ENCODE measurements at places on chromosomes 1 and 21.
A peak's percentile ranks its signal among the peaks of the same experiment; 100 is the strongest.

DNA sequence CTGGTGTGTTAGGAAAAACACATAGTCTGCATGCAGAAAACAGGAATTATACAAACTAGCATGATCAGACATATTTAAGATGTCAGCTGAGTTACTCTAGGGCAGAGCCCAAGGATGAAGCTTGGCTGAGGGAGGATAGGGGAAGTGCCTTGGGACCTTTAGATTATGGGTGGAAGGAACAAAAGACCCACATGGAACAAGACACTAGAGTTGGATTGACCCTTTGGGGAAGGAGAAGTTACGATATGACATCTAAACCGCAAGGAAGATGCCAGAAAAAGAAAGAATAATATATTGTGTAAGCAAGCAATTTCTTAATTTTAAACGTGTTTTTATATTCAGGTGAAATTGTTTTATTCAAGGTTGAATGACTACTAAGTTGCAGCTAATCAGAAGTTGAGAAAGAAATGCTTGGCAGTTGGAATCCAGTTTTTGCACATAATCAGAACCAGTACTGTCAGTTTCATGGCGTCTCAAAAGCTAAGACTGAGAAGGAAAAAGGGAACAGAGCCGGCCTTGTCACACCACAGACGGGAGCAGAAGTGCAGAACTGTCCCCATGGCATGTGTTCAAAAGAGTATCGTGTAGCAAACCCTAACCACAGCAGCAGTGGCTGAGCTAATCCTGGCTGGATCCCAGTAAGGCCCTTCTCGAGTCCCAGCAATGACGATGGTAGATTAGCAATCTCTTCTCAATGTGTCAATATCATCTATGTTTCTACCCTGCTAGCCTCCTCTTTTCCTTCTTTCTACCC, 31.2 kb upstream of the IFNAR2 start:
- no peaks in the 10 kb centered on the region for H3K36me3 ChIP-seq
- peaks cover 6% of the 10 kb centered on the region for H3K4me1 ChIP-seq
- H3K4me3 ChIP-seq: no peak overlapping the region
- no peak overlapping the region for H3K27ac ChIP-seq

DNA sequence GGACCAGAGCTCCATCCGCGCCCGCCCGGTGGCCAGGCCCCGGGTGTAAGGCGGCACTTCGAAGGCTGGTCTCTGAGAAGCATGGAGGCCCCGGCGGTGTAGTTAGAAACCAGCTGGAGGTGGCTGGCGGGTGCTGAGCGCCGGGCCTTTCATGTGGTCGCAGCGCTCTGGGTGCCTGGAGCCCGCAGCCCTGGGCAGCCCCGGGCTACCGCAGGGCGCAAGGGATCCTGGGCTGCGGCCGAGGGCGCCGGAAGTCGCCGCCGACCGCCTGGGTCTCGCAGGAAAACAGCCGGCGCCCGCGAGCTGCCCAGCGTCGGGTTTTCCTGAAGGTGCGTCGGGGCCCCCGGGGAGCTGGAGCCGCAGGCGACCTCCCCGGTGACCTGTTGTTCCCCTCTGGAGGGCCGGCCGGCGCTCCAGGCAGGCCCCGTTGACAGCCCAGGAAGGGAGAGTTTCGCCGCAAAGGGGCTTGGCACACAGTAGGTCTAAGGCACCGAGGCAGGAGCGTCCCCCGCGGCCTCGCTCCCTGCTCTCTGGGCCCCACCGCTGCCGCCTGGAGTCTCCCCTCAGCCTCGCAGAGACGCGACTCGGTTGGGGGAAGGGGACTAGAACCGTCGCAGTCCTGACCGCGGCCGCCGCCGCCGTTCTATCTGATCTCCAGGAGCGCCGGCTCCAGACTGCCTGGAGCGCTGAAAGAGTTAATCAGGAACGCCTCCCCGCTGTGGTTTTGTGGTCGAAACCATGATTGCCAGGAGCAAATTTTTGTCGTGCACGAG, 2.7 kb downstream of the GRHL3 start:
- peaks cover 20% of the 10 kb centered on the region for H3K4me1 ChIP-seq
- no peak overlapping the region for H3K27ac ChIP-seq

DNA sequence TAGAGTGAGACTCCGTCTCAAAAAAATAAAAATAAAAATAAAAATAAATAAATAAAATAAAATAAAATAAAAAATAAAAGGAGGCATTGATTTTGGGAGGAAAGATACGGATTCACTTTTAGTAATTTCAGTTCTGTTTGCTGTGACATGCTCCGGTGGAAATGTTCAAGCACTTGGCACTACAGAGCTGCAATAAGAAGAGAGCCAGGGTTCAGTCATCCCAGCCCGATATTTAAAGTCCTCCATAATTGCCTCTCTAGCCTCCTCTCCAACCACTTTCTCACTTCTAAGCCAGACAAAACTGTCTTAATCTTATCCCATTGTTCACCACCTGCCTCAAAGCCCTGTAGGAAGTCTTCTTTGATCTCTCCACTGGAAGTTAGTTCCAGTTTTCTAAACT, 55.0 kb upstream of the MACF1 start:
- H3K4me3 ChIP-seq: no peak overlapping the region
- H3K4me1 ChIP-seq: no peaks in the 10 kb centered on the region
- no peaks in the 10 kb centered on the region for H3K27me3 ChIP-seq
- H3K27ac ChIP-seq: no peak overlapping the region
- no peak for DNase-seq

DNA sequence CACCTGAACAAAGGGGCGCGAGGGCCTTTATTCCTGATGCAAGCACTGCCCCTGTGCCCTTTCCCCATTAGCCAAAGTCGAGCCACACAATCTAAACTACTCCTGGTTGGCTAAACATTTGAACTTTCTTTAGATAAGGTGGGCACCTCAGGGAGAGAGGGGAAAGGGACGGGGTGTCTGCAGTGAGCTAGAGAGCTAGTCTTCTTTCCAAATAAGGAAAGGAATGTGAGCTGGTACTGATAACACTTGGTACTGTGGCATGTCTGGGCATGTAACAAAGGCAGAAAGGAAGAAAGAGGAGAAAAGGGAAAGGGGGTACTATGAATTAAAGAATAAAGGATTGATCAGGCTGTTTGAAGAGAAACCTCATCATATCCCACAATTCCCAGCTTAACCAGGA, 62.8 kb downstream of the OVGP1 start:
- no peaks in the 10 kb centered on the region for H3K36me3 ChIP-seq
- H3K4me1 ChIP-seq: no peaks in the 10 kb centered on the region
- no peaks in the 10 kb centered on the region for H3K27me3 ChIP-seq
- no peak overlapping the region for H3K27ac ChIP-seq
- no peak for DNase-seq
- H3K4me3 ChIP-seq: no peak overlapping the region

GRCh38 chr1:89633248-89633799, 404 bp downstream of the LRRC8C start:
- H3K27ac ChIP-seq: peak overlapping the region; percentile 68
- H3K4me3 ChIP-seq: peak overlapping the region; percentile 99
- peaks cover 3% of the 10 kb centered on the region for H3K36me3 ChIP-seq
- no peaks in the 10 kb centered on the region for H3K27me3 ChIP-seq
- H3K4me1 ChIP-seq: peaks cover 28% of the 10 kb centered on the region
- peak; percentile 53 for DNase-seq

- no peak overlapping the region for H3K4me3 ChIP-seq
- peaks cover 4% of the 10 kb centered on the region for H3K27me3 ChIP-seq
- no peak overlapping the region for H3K27ac ChIP-seq
- H3K4me1 ChIP-seq: no peaks in the 10 kb centered on the region
Observed at GRCh38 chr1:19840228-19840627, 25.1 kb upstream of the RNF186 start.

DNA sequence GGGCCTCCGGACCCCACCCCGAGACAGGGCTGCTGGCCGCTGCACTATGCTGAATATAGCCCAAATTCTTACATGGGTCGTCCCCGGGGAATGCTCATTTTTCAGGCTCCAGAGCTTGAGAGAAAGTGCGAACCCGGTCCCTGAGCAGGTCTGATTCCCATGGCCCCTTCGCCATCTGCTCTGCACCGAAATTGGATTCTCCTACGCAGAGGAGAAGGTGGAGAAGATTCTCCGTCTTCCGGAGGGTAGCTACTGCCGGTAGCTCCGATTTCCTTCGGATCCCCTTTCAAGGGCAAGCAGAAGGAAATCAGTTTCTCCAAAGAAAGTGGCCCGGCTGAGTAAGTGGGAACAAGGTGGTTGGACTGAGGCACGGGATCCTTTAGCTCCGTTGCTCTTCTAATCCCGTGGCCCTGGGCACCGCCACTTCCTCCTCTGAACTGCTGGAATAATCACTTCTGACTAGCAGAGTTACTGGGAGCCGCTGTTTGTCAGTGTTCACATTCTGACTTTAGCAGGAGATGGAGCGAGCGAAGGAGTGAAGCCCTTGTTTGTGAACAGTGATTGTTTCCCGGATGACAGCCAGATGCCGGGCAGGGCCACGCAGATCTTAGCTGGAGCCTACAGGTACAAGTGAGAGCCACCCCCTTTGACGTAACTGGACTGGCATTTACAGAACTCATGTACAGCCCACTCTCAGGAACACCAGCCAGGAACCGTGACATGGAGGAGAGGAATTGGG, 1.1 kb upstream of the ZNF496 start:
- H3K27ac ChIP-seq: no peak overlapping the region
- peaks cover 29% of the 10 kb centered on the region for H3K4me1 ChIP-seq
- no peak for DNase-seq

- no peaks in the 10 kb centered on the region for H3K27me3 ChIP-seq
- H3K4me3 ChIP-seq: no peak overlapping the region
- H3K27ac ChIP-seq: no peak overlapping the region
- no peak for DNase-seq
Observed at GRCh38 chr1:1356796-1357401, 1.5 kb downstream of the MXRA8 start.

Measured in T-cell (primary cell).